ENCODE measurements at places on chromosomes 3 and 15.

DNA sequence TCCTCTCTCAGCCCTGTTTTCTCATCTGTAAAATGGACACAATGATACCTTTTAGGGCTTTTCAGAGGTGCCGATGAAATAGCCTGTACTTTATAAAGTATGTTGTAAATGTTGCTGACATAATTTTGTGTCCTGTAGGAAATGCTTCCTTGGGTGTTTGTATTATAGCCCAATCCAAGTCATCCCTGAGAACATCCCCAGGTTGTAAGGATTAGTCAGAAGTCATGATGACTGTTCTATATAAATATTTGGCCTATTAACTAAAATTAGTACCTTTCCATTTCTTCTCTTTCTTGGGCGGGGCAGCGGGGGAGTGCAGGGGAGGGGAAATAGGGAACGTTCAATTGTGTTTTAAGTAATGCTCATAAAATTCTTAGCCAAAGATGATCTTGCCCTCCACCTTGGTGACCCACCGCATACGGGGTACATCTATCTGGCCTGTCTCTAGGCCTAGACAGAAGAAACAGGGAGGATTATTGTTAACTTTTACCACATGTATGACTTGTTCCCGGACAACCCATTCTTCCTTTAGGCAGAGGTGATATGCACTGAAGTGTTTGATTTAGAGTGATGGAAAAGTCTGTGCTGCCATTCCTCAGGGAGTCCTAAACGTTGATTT, 120.7 kb downstream of the VGLL4 start:
- no peak for DNase-seq

DNA sequence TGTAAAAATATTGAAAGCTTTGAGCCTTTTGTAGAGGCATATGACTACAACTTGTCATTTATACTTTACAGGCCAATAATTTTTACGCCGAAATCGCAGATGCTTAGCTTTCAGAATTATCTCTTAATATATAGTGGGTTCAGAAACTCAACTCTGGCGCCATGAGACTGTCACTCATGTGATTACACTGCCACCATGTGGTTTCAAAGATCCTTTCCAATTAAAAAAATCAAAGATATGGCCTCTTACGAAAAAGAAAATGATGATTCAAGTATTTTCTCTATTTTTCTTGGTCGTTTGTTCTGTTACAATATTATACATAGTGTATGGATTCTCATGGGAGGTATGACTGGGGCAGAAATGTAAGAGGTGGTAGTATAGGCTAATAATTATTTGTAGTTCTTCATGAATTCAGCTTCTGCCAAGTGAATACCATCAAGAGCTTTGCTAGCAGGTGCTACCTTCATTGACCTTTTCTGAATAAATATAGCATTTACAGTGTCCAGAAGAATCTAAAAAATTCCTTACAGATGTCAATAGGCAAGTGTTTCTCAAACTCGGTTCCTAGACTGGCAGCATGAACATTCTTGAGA, 751.7 kb upstream of the GOLIM4 start:
- DNase-seq = no peak

DNA sequence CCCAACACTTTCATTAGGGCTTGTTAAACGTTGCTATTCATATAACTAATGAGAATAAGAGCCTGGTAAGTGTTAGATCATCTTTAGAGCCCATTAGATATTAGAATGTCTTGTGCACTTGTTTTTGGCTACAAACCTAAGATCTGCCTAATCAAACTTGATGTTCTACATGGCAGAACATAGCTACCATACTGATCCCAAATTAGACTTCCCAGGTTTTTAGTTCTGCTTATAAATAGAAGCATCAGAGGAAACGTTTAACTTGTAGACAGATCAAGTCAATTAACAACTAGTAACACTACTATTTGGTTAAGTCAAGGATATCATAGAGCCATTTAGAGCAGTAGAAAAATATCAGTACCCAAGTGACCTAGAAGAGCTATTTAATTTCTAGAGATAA, 11.7 kb upstream of the KPNA4 start:
- DNase-seq = no peak

GRCh38 chr15:83581381-83581780, 72.5 kb upstream of the ADAMTSL3 start:
- DNase-seq = no peak

DNA sequence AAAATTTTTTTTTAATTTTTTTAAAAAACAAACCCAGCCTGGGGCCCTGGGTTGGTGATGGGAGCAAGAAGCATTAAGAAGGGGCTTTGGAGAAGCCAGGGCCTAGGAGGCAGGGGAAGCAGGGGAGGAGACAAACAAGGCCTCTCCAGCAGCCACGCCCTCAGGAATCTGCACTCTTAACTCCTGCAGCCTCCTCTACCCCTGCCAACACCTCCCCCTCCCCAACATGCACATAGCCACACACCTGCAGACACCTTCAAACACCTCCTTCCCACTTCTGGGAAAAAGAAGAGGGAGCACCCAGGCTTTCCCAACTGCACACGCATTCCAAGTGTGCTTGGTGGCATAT, 2.7 kb upstream of the DCAF1 start:
- DNase-seq = no peak

DNA sequence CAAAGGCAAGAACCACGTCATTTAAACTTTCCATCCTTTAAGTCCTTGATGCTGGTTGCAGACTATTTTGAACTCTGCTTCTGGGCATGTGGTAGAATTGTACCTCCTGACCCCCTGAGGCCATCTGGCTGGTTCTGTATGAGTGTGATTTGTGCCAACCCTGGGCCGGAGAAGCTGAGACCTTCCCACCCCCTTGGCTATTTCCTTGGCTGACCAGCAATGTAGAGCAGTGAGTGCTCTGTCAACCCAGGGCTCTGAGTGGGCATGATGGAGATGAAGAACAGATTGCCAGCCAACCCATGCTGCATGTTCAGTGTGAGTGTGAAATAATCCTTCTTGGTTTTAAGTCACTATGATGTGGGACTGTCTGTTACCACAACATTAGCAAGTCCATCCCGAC, 82.1 kb upstream of the RASGRP1 start:
- DNase-seq = no peak

DNA sequence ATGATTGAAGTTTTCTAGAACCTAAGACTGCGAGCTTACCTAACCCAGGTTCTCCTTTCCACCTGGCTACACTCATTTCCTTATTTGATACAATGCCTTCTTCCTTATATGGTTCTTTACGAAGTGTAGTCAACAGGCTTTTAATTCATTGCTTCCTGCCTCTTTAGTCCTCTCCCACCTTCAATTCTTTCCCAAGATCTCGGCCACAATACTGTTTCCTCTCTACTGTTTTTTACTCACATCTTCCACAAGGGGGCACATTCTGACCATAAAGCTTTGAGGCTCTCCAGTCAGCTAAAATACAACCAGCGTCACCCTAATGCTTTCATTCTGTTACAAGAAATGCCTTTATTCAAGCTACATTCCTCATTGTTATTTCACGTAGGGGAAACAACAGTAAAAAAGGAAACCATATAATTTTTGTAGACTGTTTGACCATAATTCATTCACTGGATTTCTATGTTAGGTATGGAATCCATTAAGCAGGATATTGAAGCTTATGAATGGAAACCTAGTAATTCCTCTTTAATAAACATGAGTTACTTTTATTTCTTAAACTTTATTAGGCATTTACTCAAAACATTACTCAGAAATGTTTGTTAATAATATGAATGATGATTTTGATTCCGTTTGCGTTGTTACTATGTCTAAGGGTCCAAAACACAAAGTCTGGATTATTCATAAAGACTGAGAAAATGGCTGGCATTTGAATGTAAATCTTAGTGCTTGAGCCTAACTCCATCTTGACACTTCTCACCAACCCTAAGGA, 29.5 kb upstream of the VEPH1 start:
- DNase-seq = peak; percentile 14

DNA sequence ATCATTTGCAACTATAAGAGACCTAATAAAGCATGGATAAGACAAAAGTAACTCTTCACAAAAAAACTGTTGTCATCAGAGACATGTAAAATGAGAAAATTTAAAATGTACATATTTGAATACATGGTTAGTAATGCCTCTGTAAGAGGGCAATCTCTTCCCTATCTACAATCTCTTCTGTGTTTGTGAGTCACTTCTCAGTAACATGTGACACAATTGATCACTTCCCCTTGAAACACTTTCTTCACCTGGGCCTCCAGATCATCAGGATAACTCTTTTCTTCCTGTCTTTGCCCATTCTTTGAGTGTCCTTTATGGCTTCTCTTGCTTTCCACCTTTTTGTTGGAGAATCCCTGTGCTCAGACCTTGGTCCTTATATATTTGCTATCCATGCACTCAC, 50.4 kb downstream of the TFDP2 start:
- peak; percentile 12 for DNase-seq

GRCh38 chr3:119611664-119612063, 14.0 kb downstream of the PLA1A start:
- no peak for DNase-seq

GRCh38 chr3:72567474-72567873, 280.8 kb downstream of the SHQ1 start:
- DNase-seq = no peak

DNA sequence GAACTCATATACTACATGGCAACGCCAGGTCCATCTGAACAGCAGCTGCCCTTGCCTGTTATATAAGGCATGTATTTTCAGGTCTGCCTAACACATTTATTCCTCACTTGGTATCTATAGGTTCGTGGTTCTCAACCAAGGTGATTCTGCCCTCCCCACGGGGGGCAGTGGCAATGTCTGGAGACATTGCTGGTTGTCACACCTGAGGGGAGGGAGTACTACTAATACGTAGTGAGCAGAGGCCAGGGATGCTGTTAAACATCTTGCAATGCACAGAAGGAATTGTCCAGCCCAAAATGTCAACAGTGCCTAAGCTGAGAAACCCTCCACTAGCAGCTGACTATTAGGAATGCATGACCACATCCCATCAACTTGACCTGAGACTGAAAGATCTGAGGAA, 32.6 kb downstream of the ADAMTS9 start:
- DNase-seq = no peak

DNA sequence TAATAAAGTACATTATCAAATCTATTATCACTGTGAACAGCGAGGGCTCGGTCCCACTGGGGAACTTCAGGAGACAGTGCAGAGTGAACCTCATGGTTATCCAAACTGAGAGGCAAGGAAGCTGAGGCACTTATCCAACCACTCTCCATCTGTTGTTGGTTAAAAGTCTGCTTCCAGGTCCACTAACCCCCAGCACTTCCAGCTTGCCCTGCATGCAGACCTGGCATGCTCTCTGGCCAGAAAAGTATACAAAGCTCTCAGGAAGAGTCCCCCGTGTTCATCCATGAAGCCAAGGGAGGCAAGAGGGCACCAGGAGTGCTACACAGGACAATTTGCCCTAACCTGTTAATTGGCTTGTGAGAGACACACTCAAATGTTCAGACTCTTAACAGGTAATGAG, 36.0 kb downstream of the FBN1 start:
- DNase-seq = no peak

DNA sequence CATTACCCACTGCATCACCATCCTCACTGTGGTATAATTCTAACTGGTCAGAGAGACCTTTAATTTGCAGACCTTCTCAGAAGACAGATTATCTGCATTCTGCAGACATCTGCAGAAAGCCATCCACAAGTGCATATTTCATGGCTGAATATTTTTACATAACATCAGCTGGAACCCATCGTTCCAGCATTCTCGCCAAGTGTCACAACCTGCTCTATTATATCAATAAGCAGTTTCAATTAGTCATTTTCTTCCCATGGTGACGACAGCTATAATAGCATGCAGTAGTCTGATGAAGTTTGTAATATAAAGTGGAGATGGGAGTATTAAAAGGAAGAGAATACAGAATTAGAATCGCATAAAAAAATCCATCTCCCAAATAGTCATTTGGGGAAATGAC, 334.7 kb downstream of the FHIT start:
- DNase-seq = no peak

GRCh38 chr3:192171213-192171612, 556.1 kb downstream of the FGF12 start:
- DNase-seq = no peak

GRCh38 chr3:120353463-120353862, 4.3 kb upstream of the LRRC58 start:
- DNase-seq = no peak

DNA sequence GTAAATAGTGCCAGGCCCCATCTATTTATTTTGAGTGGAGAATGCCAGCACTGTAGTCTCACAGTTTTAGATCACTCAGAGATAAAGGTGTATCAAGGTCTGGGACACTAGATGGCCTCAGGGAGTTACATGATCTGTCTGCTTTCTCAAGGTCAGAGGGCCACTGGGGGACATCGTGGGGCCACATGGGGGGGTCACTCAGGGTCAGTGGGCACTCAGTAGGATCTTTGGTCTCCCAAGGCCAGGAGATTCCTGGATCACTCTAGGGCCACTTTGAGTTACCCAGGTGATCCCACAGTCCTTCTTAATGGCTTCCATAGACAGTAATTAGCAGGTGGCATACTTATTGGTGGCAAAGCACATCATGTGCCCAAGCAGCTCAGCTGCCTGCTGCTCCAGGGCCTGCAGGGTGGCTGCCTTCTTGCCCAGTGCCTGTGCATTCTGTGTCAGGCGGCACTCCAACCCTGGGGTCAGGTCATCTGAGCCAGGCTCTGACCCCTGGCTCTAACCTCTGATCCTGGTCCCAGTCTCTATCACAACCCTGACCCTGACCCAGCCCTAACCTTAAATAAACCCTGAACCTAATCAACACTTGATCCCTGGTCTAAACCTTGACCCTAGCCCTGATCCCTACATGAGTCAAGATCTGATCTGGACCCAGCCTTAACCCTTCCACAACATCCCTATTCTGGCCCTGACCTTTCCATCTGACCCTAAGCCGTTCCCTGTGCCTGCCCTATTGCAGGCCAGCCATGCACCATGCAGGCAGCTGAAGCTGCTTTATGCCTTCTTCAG, 1.8 kb upstream of the LAMB2 start:
- no peak for DNase-seq

- no peak for DNase-seq
Observed at GRCh38 chr15:96416934-96417759, 86.6 kb downstream of the NR2F2 start.

DNA sequence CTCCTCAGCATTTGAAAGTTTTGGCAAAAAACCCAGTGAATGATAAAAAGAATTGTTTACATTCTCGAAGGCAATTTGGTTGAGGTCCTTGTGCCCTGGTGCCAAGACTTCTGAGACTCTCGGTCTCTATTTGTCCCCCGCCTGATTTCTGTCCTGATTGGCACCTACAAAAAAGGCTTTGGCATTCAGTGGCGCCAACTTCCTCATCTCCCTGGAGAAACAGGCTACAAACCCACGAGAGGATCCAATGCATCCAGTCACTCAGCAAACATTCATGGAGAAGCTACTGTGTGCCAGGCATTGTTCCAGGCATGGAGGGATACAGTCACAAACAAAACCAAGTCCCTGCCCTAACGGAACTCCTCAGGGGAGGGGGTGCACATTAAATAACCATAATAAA, 42.7 kb downstream of the HES1 start:
- DNase-seq = no peak

GRCh38 chr3:135887220-135887619, 78.3 kb upstream of the PPP2R3A start:
- DNase-seq = no peak
